ENCODE measurements at places on chromosomes 3 and 15.

DNA sequence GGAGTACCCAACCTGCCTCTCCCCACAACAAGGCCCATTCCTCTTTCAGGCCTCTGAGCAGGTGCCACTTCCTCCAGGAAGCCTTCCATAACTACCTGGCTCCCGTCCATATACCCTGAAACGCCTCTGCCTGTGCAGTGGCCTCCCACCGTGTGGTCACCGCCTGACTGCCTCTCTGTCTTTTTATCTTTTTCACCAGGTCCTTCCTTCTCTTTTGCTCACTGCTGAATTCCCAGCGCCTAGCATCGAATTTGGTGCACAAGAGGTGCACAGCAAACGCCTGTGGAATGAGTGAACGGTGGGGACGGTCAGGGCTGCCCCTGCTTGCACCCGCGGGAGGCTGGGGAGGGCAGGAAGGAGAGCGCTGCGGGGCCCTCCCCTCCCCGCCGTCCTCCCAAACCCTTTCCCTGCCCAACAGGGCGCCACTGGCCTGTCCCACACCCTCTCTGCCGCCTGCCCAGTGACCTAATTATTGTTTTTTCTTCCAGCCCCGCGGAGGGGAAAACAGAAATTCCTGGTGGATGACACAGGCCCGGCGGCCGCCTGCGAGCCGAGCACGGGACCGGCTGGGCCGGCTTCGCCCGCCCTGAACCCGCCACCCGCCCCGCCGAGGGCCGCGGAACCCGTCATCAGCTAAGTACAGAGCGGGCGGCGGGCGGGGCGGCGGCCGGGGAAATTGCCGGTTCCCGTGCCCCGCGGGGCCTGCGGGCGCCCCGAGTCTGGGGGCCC, 140.1 kb downstream of the SMAD6 start:
- DNase-seq: peak; percentile 67

DNA sequence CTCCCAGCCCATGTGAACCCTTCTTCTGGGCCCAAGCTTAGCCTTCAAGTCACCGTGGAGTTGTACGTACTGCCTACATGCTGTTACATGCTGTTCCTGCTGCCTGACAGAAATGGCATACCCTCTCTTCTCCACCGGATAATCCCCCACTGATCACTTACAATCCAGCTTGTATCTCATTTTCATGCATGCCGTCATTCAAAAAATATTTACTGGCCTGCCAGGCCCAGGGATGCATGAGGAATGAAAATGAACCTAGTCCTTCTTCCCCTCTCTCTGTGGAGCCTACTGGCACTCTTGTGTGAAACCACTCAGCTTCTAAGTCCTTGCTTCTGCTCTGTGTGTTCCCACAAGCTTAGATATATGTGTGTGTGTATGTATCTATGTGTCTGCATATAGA, 60.6 kb downstream of the WNT5A start:
- no peak for DNase-seq

GRCh38 chr3:8899876-8900460, 63.3 kb downstream of the RAD18 start:
- no peak for DNase-seq

DNA sequence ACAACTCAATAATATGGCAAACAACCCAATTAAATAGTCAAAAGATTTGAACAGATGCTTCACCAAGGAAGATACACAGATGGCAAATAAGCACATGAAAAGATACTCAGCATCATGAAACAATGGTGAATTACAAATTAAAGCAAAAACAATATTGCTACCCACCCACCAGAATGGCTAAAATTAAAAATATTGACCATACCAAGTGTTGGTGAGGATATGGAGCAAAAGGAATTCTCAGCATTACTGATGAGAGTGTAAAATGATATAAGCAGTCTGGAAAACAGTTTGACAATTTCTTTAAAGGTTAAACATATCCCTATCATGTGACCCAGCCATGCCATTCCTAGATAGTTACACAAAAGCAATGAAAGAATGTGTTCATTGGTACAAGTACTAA, 5.7 kb upstream of the PXYLP1 start:
- DNase-seq: no peak

DNA sequence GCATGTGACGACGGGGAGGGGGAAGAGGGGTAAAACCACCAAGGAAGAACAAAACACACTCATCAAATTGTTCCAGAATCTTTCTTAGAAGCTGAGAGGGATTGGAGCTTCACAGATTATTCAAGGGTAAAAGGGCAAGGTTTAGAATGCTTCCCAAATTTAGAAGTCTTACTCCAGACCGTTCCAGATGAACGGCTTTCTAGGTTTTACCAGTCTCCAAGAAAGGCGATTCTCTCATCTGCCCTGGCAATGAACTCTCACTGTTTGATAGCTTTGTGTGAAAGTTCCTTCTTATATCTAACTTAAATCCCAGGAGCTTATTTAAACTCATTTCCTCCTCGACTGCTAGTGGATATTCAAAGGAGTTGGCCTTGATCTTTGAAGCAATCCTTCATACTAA, 124.3 kb upstream of the PRICKLE2 start:
- no peak for DNase-seq

DNA sequence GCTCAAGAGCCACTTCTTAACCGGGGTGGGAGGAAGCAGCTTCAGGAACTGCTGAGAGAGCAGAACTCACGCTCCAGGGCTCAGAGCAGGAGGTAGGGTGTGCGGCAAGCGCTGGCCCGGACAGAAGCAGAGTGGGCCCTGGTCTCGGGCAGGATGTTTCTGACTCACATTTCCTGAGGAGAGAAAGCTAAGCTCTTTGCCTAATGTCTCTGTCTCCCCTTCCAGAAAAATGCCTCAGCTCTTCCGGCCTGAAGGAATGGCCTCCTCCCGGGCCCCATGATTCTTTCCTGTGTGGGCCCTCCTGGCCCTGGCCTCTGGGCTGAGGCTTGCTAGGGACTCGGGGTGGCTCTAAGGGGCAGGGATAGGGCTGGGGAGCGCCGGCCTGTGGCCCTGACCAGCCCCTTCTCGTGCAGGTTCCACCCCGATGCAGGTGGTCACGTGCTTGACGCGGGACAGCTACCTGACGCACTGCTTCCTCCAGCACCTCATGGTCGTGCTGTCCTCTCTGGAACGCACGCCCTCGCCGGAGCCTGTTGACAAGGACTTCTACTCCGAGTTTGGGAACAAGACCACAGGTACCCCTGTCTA, 4.1 kb upstream of the STAB1 start:
- no peak for DNase-seq

GRCh38 chr3:167480748-167481147, 6.9 kb upstream of the SERPINI2 start:
- no peak for DNase-seq

DNA sequence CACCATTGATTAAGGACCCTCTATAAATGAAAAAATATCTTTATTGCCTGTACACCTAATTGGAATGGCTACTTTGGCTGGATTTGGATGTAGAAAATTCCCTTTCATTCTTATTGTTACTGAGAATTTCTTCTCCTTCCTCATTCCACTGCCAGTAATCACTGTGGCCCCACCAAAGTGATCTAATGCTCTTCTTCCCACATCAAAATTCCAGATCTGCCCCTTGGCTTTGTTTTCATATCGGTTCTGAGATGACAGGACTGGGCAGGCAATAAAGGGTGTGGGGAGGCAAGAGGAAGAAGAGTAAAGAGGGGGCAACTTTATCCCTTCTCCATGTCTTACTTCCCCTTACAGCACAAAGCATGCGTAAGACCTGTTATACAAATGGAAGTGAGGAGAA, 2.1 kb downstream of the ANKUB1 start:
- no peak for DNase-seq

DNA sequence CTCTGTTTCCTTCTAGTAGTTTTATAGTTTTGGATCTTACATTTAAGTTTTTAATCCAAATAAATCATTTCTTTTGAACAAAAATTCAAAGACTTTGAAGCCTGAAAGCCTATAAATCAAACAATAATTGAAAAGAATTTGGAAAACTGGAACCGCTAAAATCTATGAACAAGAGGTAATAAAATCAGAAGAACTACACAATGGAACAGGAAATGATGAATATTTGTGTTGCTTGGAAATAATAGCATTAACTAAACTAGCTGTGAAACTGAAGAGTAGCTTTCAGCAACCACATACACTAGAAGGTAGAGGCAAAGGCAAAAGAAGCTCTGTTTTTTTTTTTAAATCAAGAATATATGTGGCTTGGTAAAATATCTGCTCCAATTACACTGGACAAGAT, 147.9 kb upstream of the ABI3BP start:
- no peak for DNase-seq

GRCh38 chr15:99409560-99409959, 156.2 kb upstream of the MEF2A start:
- DNase-seq: no peak

DNA sequence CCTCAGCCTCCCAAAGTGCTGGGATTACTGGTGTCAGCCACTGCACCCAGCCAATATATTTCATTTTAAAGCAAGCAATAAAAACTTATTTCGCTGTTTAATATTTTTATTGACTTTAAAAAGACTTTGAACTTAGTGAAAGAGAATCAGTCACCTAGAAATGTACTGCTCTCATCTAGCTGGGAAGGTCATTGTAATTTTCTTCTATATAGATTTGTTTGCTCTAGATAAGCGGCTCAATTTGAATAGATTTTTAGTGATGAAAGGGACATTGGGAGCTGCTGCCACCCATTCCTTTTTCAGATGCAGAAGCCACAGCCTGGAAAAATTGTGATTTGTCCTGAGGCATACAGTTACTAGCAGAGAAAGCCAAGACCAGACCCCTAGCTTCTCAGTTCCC, 40.1 kb downstream of the CAPN7 start:
- DNase-seq: no peak

- no peak for DNase-seq
Measured at GRCh38 chr3:190673148-190673547, 159.3 kb downstream of the IL1RAP start.

DNA sequence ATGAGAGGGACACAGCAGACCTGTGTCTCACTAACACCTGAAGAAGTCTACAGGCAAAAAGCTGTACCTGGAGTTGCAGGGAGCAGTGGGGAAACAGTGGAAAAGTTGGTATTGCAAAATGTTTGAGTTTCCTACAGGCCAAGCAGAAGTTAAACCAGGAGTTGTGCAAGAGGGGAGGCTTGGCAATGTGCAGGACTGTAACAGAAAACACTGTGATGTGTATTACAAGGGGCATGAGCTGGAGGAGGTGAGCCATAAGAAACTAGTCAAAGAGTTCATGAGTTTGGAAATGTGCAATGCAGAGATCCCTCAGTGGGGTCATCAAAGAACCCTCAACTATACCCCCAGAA, 47.1 kb upstream of the SERPINI2 start:
- DNase-seq: no peak

DNA sequence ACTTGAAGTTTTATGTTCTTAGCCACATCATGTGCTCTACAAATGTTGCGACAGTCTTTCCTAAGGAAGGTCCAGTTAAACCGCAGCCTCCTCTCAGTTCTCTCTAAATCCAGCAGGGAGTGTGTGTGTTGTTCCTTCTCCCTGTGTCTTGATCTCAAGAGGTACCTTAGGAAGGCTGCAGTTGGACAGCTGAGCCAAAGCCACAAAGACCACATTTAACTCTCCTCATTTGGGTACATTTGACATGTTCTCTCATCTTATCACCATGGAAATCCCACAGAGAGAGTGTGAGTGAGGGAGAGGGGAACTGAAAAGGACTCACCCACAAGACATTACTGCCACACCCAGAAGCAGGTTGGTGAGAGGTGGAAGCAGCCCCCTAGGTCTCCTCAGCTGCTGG, 79.5 kb downstream of the CD200R1L start:
- DNase-seq: no peak

DNA sequence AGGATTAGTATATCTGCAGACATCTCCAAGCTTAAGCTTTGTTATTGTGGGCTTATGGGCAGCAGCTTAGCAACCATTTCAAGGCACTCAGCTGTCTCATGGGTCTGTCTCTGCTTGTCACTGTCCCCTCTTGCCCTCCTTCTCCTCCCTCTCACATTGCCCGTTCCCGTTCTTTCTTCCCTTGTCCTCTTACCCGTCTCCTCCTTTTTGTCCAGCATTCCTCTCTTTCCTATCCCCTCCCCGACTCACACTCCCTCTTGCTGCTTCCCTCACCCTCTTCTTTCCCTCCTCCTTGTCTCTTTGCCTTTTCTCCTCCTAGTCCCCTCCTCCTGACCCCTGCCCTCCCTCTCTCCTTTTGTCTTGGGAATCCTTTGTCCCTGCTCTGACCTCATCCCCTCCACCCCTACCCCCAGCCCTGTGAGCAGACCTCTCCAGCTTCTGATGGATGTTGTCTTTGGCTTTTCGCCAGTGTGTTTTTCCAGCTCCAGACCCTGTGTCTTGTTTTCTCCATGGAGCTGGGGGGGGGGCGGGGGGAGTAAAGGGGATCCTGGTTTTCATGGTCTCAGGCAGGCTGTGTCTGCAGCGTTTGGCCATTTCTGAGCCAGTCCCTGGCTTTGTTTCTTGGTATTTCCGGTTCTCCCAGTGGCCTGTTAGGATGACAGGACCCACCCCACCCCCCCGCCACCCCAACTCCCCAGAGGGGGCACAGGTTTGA, 47.9 kb upstream of the TRAK1 start:
- DNase-seq: peak; percentile 89

- no peak for DNase-seq
Measured at GRCh38 chr3:125693887-125694286, 98.6 kb upstream of the OSBPL11 start.

DNA sequence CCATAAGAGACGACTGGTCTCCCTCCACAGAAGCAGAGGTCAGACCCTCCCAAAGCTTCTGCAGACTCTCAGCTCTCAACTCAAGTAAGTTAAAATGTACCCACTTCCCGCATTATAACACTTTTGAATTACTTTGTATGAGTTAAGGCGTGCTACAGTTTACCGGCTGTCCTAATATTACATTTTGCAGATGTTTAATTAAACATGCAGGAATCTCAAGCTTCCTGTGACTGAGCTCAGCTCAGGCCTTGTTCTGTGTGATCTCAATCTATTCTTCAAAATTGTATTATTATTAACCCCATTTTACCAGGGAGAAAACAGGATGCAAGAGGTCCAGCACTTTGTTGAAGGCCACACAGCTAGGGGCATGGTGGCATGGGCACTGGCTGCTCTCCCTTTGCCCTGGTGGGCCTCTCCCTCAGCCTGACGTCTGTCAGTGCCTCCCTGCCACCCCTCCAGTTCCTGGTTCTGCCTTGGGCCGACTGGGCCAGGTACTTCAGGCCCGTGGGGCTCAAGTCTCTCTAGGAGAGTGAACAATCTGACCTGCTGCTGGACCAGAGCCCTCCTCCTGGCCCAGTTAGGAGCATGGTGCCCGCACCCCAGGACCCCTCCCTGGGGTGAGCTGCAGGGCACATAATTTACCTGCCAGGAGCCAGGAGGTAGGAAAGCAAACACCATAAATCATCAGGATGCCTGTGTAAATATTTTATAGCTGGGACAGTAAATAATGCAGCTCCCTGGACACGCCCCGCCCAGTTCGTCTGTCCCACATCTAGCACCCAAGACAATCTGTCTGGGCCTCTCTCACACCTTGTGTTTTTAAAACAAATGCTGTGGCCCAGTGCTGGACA, 14.9 kb upstream of the RFT1 start:
- DNase-seq: no peak
